Stimulated activated CD8-positive, alpha-beta memory T cell treated with anti-CD3 and anti-CD28 coated beads, Interleukin-4, amount 100 ng/mL, for 48 hours (primary cell): ENCODE measurements at places on chromosomes 7 and 10.

DNA sequence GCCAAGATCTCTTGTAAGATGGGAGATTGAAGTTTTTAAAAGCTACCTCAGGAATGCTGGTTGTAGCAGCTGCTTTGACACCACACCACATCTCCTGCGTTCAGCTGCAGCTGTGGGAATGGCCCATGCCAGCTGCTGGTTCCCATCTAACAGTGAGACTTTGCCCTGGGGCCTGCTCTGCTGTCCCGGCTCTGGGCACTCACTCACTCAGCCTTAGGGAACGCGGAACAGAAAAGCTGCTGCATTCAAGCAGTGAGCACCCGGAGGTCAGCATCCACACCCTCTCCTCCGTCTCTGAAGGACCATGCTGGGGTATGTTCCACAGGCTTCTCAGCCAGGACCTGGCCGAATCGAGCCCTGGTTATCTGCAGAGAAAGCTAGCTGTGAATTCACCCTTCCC lies 197.1 kb upstream of the CXCL12 start:
- DNase-seq: no peak

- no peak for DNase-seq
These were observed 47.4 kb downstream of the NRAP start for GRCh38 chr10:113616244-113617074.

DNA sequence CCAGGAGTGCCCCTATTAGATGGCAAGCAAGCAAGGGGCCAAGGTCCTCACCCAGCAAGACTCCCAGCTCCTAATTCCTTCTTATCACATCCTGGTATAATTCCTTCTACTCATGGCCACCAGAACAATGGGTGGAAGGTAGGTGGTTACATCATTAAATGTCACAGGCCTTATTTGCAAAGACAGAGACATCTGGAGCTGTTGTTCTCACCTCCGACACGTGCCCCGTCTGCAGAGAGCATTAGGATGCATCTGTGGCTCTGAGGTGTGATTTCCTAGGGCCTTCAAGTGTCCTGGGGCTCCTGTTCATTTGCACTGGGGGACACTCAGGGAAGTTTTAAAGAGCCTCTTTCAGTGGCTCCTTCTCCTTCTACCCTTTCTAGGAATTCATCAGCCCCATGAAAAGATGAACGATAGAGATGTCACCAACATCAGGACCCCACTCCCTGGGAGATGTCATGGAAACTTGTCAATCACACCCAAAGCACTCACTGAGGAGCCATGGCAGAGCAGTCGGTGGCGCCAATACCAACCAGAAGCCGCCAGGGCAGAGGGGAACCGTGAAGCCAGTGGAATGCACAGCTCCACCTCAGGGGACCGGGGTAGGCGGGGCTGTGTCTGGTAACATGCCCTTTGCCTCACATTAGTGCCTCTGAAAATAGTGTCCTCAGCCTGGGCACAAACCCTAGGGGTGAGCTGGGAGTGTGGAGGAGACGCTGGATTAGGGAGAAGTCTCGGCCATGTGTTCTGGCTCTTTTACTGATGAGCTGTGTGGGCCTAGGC lies 2.9 kb upstream of the ATP6V0E2 start:
- DNase-seq: no peak

DNA sequence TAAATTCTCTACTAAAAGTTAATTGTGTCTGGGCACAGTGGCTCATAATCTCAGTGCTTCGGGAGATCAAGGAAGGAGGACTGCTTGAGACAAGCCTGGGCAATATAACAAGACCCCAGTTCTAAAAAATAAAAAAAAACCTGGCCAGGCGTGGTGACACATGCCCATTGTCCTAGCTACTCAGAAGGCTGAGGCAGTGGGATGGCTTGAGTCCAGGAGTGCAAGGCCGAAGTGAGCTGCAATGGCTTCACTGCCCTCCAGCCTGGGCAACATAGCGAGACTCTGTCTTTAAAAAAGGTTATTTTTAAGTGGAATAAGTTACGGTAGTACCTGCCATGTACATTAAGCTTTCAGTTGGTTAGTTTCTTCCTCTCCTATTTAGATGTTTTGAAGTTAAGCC lies 28.9 kb downstream of the CDK14 start:
- no peak for DNase-seq

- DNase-seq: no peak
These were observed 125.8 kb downstream of the DOCK4 start for GRCh38 chr7:112080441-112080840.

- no peak for DNase-seq
These were observed 23.6 kb downstream of the SLC35B4 start for GRCh38 chr7:134293002-134293740.

GRCh38 chr10:34655286-34656170 lies 159.6 kb downstream of the PARD3 start:
- peak; percentile 42 for DNase-seq

- DNase-seq: no peak
These were observed 485.1 kb downstream of the GLRX3 start for GRCh38 chr10:130621231-130621775.

DNA sequence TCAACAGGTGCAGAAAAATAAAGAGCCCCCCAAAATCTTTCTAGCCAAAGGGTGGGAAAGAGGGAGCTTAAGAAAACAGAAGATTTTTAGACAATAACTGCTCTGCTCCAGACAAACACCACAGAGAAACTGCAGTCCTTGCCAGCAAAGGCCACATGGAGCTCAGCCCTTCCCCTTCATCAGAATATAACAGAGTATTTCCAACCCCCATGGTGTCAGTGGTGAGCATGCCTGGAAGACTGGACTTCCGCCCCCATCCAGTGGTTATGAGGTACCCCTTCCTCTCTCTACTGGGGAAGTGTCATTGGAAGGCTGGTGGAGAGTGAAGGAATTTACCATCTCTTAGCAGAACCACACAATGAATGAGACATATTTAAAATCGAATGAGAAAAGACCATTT lies 1007.3 kb upstream of the CELF2 start:
- no peak for DNase-seq

DNA sequence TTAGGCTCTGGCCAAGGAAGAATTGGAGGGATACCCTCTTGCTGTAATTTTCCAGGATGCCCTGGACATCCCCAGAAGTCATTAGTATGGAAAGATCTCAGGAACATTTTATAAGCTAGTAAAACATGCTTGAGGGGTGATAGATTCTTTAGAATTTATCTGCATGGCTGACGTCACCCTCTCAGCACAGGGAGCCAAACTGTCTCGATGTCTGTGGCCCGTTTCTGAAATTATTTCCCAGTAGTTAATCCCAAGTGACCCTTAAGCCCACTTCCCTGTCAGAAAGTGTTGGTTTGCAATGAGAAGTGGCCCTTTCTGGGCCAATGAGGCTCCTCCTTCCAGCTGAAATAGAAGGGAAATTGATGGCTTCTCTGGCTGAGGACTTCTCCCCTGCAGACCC lies 184.5 kb upstream of the BMPER start:
- no peak for DNase-seq

DNA sequence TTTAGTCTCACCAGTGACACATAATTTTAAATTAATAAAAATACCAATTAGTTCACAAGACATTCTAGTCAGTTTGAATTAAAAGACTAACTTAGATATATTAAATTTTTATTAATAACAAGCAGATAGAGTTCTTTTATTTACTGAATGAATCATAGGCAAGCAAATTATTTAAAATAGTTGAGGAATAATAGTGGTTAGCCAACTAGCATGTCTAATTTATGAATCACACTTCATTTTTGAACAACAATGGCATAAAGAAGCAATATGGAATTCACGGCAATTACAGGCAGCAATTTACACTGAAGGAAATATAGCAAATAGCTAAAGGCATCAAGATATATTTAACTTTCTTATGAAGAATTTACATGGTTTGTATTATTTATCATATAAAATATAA lies 187.0 kb upstream of the SLC26A5 start:
- DNase-seq: no peak

DNA sequence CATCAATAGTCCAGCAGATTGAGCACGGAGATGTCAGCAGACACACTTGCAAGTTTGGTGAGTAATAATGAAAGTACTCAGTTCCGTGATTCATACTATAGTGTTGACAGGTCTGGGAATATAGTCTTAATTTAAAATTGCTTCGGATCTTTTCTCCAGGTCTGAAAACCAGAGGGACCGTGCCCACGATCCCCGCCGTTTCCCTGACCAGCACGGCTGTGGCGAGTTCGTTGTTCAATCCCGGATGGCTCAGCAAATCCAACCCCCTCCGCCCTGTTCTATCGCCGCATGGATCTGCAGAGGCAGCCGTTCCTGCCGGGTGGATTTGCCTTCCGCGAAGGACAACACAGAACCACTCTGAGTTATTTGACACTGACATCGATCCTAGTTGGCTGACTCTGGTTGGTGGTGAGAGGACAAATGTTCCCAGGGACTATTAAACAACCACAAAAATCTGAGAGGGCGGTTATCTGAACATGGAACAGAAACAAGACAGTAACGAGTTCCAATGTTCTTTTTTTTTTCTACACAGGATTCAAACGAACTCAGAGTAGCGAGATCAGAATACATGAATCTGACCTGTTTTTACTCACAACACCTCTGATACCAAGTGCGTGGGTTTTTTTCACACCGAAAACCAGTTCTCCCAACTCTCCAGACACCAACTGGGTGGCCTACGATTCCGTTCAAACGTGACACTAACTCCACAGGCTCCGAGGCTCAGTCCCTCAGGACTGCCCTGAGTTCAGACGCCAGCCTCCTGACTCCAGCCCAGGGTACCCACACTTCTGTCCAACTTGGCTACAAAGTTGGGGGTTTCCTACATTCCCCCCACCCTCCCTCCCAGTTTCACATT lies 52.7 kb downstream of the RBM17 start:
- peak; percentile 70 for DNase-seq

GRCh38 chr7:157521061-157521731 lies 184.4 kb downstream of the DNAJB6 start:
- DNase-seq: peak; percentile 12

- no peak for DNase-seq
These were observed 49.3 kb downstream of the CALML3 start for GRCh38 chr10:5573968-5574641.

- DNase-seq: no peak
These were observed 524 bp upstream of the FUOM start for GRCh38 chr10:133358162-133358924.

- DNase-seq: no peak
These were observed 441.8 kb upstream of the MKI67 start for GRCh38 chr10:128568041-128568440.

DNA sequence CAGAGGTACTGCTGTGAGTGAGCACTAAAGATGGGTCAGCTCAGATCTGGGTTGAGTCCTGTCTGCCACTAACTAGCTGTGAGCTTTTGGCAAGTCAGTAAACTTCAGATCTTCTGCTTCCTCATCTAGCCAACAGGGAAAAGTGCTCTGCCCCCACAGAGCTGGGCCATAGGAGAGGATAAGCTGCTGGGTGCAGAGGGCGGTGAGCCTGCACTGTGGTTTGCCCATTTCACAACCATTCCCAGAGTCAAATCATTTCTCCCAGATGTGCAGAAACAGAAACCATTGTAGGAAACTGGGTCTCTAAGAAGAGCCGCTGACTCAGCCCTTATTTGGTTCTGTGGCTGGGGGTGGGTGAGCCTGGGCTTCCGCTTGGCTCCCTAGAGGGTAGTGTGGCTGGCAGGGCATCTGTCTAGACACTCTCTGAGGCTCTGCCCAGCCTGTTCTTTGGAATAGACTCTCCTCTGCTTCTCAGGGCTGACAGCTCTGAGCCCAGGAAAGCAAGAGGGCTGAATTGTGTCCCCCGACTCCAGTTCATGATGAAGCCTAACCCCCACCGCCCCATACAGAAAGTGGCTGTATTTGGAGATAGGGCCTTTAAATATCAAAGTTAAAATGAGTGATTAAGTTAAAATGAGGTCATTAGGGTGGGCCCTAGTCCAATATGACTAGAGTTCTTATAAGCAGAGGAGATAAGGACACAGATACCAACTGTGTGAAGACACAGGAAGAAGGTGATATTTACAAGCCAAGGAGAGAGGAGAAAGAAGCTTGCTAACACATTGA lies 29.5 kb upstream of the ARHGAP22 start:
- peak; percentile 57 for DNase-seq

GRCh38 chr10:108180878-108181277 lies 1016.4 kb upstream of the SORCS1 start:
- no peak for DNase-seq

DNA sequence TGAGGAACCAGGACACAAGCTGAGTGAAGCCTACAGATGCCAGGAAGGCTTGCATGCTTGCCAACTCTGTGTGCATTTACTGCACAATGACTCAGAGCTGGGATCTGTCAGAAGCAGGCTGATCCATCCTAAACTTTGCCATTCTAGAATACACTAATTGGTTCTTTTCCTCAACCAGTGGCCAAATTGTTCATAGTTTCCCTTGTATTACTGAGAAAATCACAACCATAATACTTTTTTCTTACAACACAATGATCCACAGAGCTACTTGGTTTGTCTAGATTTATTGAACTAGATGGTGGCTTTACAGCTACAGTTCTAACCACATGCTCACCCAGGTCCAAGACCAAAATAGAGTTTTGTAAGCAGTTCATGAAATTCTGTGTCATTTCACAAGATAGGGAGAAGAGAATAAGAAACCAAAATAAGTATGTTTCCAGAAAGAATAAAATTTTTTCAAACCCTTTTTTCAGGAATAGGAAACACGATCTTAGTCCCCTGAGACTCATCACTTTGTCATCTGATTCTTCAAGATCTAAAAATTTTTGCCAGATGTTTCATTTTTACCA lies 21.0 kb upstream of the LRRC17 start:
- DNase-seq: no peak

DNA sequence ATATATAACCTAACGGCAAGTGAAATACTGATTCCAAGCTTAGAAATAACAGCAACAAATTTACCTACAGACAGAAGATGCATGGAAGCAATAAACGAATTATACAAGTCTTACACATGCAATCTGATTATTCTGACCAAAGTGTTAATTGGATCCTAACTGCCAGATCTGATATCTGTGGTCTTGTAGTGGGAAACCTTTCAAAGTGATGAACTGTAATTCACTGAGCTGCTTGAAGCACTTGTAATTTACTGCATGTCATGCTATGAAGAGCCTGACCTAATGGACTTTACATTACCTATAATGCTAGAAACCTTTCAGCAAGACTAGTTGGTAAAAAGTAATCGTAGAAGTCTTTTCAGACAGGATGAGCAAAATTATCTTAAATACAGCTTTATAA lies 205.6 kb downstream of the FOXP2 start:
- no peak for DNase-seq

GRCh38 chr10:124152139-124153022 lies 59.0 kb upstream of the CHST15 start:
- DNase-seq: no peak

- no peak for DNase-seq
These were observed 74.7 kb upstream of the PPP2R2D start for GRCh38 chr10:131825960-131826650.

DNA sequence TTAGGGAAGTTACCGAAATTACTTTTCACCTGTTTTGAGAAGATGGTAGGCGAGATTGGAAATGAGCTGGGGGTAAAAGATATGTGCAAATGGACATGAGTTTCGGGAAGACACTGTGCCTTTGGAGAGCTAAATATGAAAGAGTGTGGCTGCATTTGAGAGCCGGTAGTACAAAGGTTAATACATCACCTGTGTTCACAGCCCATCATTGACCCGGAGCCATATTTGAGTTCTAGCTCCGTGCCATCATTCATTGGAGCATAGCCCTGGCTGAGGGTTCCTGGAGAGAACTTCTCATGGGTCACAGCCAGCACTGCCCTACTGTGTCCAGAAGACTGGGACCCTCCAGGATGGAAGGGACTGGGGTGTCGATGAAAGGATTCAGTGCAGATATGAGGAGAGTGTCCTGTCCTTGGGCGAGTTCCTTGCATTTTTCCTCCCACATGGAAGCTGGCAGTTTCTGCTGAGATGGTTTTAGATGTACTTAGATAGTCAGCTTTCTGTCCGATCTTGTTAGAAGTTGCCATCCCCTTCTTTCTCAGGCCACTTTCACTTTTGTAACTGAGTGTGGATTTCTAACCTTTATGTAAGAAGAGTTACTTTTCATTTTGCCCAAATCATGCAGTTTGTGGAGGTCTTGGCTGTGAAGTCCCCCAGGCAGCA lies 138.8 kb downstream of the JCAD start:
- no peak for DNase-seq
